ENCODE measurements at places on chromosomes 6 and 20. TPM values are rescaled to one million over a fixed set of nuclear protein-coding genes. Genes with fewer than 3 reads are reported as not detected.

The TAP2 gene
- 23.6 TPM for total RNA-seq

The CST5 gene
- total RNA-seq: not detected

The TRIM40 gene
- total RNA-seq: not detected

The ANGPT4 gene
- total RNA-seq: not detected

The UBD gene
- total RNA-seq: not detected

The SGK2 gene
- total RNA-seq: 0.93 TPM

The SIGLEC1 gene
- not detected for total RNA-seq

The NNAT gene
- not detected for total RNA-seq

The ELOVL4 gene
- total RNA-seq: 13.7 TPM

The PBOV1 gene
- not detected for total RNA-seq

The GDAP1L1 gene
- total RNA-seq: not detected

The OXT gene
- not detected for total RNA-seq

The OLIG3 gene
- not detected for total RNA-seq

The TP53TG5 gene
- total RNA-seq: not detected

The DAAM2 gene
- total RNA-seq: 0.07 TPM

The LINC00237 gene
- not detected for total RNA-seq

The ANKRD66 gene
- not detected for total RNA-seq

The TFEB gene
- 6.5 TPM for total RNA-seq

The LHFPL5 gene
- total RNA-seq: 0.07 TPM

The TXLNB gene
- total RNA-seq: not detected

The SAMD3 gene
- total RNA-seq: not detected

The LAMA2 gene
- 0.68 TPM for total RNA-seq

The EFCAB8 gene
- total RNA-seq: 0.36 TPM

The LGSN gene
- not detected for total RNA-seq

The TUBB2B gene
- under 0.01 TPM for total RNA-seq

The COL12A1 gene
- 34.9 TPM for total RNA-seq

The RSPO4 gene
- not detected for total RNA-seq

The PTPRK gene
- 74.5 TPM for total RNA-seq

The LY6G6F gene
- not detected for total RNA-seq

The KCNQ2 gene
- total RNA-seq: not detected

The RIPOR2 gene
- 0.07 TPM for total RNA-seq

The PRSS16 gene
- 12.6 TPM for total RNA-seq
